Activated CD8-positive, alpha-beta memory T cell treated with anti-CD3 and anti-CD28 coated beads for 1 hour (primary cell): ENCODE measurements at places on chromosomes 3 and 15.

DNA sequence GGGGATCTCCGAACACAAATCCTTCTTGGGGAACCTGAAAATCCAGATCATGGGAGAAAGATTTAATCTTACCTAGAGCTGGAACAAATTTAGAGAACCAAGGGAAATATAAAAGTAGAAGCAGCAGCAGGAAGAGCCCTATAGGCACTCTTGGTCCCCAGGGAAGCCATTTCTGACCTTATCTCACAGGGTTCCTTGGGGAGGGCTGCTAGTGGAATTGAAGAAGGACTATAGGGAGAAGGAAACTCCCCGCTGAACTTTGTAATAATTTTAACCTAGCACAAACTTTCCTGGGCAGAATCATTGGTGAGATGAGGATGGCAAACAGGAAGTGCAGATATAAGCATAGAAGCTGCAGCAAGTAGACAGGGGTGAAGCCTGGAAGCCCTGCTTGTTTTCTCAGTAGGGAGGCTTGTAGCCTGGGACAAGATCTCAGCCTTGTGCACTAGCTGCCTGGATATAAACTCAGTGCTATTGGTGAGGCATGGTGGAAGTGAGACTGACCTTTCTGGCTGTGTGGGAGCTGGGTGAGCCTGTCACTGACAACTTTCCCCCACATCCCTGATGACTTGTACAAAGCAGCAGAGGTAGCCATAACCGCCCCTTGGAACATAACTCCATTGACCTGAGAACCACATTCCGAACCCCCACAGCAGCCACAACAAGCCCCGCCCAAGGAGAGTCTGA, 343.0 kb upstream of the TGFBR2 start:
- DNase-seq, result no peak

- DNase-seq, result no peak
These were observed 106.7 kb upstream of the AGBL1 start for GRCh38 chr15:85972805-85973540.

DNA sequence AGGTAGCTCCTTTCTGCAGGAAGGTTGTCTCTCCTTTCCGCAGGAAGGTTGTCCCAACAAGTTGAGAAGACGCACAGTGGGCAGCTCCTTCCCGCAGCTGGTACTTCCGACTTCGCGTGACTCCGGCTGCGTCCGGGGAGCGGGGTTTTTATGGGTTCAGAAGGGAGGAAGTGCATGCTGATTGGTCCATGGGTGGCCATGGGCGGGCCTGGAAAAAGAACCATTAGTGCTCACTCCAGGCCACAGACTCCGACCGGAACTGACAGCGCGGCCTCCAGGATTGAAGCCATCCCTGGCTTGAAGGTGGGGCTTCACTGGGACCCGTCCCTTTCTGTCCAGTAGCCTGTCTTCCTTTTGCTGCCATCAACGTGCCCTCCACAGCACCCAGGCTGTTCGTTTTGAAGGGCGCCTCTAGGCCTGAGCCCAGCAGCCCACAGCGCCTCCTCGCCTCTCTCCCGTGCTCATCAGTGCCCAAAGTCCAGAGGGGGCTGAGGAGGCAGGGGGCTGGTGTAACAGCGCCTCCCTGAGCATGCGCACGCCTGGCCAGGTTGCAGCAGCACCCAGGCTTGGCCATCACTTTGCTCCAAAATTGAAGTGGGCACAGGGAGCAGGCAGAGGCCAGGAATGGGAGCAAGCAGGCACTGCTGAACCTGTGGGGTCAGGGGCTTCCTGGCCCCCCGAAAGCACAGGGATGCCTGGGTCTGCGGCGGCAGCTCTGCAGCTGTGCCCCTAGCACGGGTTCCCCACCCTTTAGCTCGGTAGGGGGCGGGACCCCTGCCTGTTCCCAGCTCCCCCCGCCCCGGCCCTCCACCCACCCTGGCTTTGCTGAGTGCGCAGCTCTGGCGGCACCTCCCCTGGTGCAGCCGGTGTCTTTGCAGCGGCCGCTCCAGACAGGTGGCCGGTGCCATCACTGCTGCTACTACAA, 330.6 kb upstream of the MCTP2 start:
- DNase-seq, result no peak

- DNase-seq, result no peak
These were observed 194.6 kb downstream of the GABRG3 start for GRCh38 chr15:27165590-27165989.

DNA sequence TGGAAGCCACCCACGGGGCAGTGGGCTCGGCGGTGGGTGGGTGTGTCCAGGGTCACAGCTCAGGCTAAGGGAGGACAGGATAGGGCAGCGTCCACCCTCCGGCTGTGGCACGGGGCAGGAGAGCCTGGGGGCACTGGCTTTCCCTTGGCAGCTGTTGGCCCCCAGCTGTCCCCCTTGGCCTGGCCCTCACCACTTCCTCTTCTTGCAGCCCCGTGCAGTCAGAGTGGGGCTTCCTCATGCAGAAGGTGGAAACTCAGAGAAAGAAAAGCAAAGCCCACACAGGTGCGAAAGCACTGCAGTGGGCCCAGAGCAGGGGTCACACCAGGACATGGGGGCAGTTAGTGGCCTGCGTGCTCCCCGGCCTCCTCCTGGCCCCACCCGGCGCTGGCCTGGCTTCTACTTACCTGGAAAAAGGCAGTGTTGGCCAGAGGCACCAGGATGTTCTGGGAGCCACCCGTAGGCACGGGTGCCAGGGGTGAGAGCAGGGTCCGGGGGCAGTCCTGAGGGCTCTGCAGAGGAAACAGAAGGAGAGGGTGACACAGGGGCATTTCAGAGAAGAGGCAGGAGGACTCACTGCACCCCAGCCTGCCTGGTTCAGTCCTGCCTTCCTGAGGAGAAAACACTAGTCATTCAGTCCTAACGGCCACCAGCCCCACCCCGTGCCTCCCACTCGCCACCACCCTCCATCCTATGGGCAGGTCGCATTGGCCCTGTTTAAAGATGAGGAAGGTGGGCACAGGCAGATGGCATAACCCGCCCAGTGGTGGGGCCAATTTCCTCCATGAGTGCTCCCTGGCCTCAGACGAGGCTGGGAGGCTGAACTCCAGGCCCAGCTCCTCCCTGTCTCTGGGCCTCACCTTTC, 28.3 kb downstream of the PLXND1 start:
- no peak for DNase-seq

DNA sequence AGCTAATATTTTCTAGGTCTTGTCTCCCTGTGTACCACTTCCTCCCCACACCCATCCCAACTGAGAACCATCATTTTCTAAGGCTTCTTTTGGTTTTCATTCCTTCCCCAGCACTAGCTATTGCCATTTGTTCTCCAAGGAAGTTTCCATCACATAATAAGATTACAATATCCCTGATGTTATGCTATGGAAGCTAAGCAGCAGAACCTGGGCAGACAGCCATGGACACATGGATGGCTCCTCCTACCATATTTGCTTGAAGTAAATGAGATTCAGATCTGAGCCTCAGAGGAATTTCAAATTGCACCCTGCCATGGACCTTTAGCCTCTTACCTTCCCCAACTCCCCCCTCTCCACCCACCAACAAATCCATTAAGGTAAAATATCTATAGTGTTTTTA, 31.5 kb downstream of the GASK1A start:
- no peak for DNase-seq

GRCh38 chr3:172156586-172156955, 117.2 kb downstream of the FNDC3B start:
- DNase-seq, result no peak

DNA sequence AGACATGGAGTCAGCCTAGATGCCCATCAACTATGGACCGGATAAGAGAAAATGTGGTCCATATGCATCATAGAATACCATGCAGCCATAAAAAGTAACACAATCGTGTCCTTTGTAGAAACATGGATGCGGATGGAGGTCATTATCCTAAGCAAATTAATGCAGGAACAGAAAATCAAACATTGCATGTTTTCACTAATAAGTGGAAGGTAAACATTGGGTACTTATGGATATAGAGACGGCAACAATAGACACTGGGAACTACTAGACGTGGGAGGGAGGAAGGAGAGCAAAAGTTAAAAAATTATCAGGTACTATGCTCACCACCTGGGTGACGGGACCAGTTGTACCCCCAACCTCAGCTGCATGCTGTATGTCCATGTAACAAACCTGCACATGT, 2.5 kb downstream of the PLD1 start:
- no peak for DNase-seq

DNA sequence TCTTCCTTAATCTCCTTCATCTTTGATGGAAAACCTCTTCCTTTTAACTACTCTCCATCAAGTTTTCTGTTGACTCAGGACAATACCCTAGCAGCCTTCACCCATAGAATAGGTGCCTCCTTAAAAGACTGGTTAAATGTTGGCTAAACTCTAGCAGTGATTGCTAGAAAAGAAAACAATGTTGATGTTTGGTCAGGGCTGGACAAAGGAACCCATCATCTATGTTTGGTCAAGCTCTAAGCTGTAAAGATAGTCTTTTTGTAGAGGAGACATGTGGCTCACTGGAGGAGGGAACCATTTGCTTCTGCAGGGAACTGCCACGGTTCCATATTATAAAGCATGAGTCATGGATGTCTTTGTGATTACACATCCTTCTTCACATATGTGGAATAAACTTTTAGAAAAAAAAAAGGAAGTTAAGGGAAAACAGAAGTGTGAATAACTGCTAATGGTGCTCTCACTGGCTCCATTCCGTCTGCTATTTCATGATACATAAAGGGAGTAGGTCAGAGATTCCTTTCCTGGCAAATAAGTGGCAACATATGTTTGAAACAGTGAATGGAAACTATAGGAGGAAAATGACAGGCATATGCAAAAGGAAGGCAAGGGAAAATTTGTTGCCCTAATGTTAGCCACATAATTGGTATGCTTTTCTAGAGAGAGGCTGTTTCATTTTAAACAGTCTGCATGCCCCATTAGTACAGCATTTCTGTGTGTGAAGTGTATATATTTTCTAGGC, 78.2 kb downstream of the CMSS1 start:
- no peak for DNase-seq

GRCh38 chr3:134252766-134253165, 2.1 kb upstream of the RYK start:
- no peak for DNase-seq

- no peak for DNase-seq
These were observed 231.5 kb upstream of the FEZF2 start for GRCh38 chr3:62604751-62605351.

DNA sequence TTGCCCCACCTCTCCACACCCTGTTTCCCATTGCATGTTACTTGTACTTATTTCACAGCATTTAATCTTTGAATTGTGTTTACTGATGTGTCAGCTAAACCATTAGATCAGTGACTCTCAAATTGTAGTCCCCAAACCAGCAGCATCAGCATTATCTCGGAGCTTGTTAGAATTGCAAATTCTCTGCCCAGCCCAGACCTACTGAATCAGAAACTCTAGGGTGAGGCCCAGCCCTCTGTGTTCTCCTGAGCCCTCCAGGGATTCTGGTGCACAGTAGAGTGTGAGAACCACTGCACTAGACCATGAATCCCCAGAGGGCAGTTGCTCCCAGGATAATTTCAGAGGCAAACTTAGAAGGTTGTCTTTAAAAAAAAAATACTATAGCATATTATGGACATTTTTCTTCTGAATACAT, 13.0 kb downstream of the PLD1 start:
- no peak for DNase-seq

DNA sequence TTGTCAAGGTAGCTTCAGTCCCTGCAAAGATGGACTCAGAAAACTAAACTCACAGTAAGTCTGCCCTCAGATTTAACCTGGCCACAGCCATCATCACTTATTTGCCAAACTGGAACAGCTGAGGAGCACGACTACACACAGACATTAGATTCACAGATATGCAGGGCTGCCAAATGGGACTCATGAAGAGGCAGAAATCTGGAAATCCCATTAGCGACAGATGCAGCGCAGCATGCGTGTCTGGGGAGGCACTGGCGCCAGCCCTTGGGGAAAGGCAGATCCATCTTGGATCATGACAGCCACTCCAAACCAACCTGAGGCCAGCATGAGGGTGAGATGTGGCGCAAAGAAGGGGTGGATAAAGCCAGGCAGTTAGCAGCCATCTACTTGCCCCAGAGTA, 160.7 kb upstream of the TSC22D2 start:
- DNase-seq, result no peak

DNA sequence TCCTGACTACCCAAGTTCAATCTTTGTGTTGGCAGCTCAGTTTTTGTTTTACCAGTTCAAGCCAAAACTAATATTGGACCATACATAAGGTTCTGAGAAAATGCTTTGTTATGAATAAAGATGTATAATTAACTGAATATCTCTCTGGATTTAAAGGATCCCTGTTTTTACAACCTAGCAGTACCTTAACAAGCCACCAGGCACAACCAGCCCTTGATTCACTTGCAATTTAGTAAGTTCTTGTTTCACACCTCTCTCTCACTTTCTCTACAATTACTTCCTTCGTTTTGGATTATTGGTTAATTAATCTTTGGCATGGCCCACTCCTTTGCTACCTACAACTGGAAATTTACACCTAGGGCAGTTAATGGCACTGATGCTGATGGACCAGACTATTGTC, 531.9 kb downstream of the SQOR start:
- no peak for DNase-seq

DNA sequence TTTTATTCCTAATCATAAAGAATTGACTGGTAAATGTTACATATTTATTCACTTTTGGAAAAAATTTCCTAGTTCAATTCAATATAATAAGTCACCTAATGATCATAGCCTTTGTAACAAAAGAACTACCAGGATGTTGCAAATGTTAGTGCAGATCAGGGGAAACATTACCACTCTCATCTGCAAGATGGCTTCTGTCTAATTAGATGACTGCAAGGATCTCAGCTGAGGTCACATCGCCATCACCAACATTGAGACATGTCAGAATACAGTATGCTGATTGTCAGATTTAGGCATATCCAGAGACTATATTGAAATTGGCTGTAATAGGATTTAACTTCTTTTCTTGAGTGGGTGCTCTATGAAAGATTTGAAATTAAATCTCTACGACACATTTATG, 431.4 kb upstream of the AGTR1 start:
- no peak for DNase-seq

GRCh38 chr3:152474585-152474984, 205.9 kb downstream of the MBNL1 start:
- no peak for DNase-seq

- DNase-seq, result no peak
These were observed 106.4 kb downstream of the FBLN2 start for GRCh38 chr3:13655061-13655913.

DNA sequence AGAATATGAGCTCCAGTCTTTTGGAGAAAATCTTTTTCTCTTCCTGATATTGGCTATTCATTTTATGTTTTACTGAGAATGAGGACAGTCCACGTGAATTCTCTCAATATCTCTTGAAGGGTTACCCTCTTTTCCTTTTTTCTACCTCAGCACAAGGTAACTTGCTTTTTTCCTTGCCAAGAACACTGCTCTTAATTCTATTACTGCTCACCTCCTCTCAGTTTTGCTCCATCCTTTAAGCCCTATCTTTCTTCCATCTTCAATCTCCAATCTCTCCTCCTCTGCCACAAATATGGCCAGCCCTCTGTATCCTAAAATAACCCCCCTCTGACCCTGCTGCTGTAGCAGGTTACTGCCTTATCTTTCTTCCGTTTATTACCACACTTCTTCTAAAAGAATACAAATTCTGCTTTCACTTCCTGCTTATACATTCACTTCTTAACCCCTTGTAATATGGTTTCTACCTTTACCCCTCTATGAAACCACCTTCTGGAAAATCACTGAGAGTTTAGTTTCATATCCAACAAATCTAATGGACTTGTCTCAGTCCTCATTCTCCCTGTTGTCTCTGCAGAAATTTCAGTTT, 89.0 kb downstream of the NFKBIZ start:
- DNase-seq, result no peak

- DNase-seq, result no peak
These were observed 12.0 kb downstream of the TMED3 start for GRCh38 chr15:79322945-79323344.

GRCh38 chr3:77348244-77348855, 308.5 kb downstream of the ROBO2 start:
- DNase-seq, result no peak

GRCh38 chr3:53794597-53794996, 51.6 kb downstream of the CHDH start:
- DNase-seq, result no peak
